ENCODE measurements at places on chromosomes 1 and 21.

DNA sequence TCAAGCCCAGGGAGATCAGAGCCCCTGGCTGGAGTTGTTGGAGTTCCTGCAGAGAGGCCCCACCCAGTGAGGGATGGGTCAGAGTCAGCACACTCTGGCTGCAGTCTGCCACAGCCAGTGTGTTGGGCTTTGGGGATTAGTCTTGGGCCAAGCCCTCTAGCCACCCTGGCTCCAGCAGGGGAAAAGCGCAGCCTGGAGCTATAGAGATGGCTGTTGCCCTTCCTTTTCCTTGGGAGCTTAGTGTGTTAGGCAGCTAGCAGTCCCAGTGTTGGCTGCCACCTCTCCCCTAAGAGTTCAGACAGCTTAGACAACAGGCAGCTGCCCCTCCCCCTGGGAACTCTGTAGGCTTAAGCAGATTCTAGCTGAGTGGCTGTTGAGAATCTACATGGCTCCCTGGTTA lies 45.1 kb downstream of the DPT start:
- DNase-seq = no peak

DNA sequence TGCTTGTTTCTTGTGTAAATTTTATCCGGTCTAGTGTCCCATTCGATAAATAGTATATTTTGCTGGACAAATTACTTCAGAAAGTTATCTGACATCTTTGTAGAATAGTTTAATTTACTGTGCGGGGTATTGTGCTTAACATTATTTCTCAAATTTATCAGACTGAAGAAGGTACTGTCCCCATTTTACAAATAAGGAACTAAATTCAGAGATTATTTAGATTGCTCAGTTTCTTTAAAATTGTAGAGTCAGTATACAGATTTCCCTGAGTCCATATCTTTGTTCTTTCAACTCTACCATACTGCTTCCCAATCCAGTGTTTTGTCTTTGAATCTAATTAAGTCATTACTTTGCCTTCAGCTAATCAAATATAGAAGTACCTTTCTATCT lies 6.4 kb downstream of the ATP5PB start:
- no peak for DNase-seq

DNA sequence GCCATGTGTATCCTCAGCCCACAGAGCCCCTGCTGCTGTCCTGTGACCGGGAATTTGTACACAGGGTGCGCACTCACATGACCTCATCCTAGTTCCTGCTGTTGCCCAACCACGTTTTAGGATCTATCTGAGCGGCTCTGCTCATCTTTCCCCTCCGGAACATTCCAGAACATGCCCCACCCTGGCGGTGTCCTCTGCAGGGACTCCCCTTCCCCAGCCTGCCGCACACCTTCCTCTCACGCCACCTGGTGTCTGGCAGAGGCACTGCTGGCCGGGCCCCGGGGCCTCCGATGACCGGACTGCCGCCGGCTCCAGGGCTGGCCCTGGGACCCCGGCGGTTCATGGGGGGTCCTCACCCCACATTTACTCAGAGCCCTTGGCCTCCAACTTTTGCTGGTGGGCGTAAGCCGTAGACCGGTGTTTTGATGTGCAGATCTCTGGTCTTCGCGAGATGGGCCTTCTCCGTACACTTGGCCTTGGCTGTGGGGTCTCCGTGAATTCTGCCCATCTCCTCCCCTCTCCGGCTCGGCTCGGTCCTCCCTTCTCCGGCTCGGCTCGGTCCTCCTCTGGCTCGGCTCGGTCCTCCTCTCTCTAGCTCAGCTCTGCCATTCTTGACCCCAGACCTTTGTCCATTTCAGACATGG lies 29.5 kb downstream of the ARHGEF16 start:
- peak; percentile 42 for DNase-seq

GRCh38 chr21:45000637-45001133 lies 60.9 kb downstream of the SLX9 start:
- no peak for DNase-seq

DNA sequence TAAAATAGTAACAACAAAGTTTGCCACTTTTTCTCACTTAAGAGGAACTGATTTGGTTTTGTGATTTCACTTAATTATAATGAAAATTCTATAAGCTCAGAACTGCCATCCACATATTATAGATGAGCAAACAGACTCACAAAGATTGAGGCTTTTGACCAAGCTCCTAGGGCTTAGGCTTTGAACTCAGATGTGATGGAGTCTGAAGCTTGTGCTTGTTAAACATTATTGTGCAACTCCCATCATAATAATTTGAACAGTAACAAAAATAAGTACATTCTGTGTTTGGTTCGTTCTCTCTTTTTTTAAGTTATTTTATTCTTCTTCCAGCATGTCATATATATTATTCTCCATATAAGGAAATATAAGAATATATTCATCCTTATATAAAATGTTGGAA lies 403.4 kb downstream of the PTPRC start:
- no peak for DNase-seq

- DNase-seq = no peak
Measured at GRCh38 chr1:68377098-68377497, 72.7 kb downstream of the RPE65 start.

DNA sequence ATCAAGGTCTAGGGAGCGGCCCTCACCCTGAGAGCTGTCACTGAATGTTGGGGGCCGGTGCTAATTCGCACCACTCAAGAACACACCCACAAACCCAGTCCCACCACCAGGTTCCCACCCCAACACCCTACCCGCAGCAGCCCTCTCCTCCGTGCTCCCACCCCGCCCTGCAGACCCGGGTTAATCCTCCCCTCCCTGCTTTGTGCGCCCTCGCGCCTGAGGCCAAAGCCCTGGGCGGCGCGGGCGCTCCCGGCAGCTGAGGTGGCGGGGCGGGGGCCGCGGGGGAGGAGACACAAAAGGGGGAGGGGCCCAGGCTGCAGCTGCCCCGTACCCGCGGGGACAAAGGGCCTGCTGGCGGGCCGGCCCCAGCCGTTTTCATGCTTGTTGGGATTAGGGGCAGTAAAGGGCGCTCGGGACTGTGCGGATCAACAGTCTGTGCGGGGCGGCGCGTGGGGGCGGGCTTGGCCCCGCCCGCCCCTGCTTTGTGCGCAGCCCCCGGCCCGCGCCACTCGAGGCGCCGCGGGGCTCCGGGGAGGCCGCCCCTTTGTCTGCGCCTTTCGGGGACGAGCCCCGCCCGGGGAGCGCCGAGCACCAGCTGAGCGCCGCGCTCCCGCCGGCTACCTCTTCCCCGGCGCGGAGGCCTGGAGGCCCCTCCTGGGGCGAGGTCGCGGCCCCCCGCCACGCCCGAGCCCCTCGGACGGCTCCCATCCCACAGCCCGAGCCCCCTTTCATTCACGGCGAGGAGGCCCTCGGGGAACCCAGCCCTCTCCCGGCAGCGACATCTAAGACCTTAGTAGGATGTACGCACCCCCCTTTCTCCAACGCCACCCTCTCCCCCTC lies 10.9 kb downstream of the C1orf216 start:
- DNase-seq = no peak

DNA sequence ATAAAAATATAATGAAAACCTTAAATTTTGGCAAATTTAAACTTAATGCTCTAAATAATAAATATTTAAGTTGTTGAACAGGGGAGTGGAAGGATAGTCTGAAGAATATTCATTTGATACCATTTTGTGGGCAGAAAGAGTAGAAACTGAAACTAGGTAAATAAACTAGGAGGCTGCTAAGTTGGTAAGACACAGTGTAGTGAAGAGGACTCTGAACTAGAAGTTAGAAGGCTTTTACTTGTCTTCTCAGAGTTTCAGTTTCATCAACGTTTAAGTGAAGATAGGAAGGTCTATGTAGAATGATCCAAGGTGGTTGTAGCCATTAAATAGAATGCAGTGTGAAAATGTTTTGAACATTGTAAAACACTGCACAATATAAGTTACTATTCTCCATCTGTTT lies 516.9 kb downstream of the AMY1C start:
- no peak for DNase-seq

- DNase-seq = no peak
Measured at GRCh38 chr21:17690078-17690494, 77.4 kb upstream of the BTG3 start.

- no peak for DNase-seq
Measured at GRCh38 chr1:81505831-81506230, 294.9 kb upstream of the ADGRL2 start.
